ENCODE measurements at places on chromosomes 2 and 18. TPM values are rescaled to one million over a fixed set of nuclear protein-coding genes. Genes with fewer than 3 reads are reported as not detected.

Gene C2orf66
- not detected for total RNA-seq

Gene XIRP2
- 0.17 TPM for total RNA-seq

Gene REG3G
- not detected for total RNA-seq

Gene TMEM247
- not detected for total RNA-seq

Gene IL36B
- total RNA-seq = not detected

Gene CERKL
- not detected for total RNA-seq

DNA sequence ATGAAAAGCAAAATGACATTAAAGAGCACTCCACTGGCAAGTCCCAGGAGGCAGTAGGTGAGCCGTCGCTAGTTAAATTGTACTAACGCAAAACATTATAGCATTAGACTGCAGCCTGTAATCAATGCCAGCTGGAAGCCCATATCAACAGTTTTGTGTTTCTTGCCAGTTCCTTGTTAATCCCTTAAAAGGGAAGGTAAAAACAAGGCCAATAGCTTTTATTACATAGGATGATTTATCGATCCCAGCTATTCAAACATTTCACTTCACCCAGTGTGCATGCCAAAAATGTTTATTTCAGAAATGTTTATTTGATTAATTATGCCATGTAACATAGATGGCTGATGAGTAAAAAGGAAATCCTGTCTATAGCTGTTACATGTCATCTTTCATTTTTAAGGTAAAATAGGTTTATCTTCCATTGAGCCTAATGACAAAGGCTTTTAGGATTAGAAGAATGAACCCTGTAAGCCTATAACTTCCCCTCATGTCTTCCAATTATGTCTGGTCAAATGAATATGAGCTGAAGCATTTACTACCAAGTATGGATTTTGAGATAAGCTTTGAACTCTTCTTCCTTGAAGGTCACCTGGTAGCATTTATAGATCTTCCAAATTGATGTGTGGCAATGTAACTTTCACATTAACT, 591.2 kb downstream of the RNF144A start:
- no peak for DNase-seq

DNA sequence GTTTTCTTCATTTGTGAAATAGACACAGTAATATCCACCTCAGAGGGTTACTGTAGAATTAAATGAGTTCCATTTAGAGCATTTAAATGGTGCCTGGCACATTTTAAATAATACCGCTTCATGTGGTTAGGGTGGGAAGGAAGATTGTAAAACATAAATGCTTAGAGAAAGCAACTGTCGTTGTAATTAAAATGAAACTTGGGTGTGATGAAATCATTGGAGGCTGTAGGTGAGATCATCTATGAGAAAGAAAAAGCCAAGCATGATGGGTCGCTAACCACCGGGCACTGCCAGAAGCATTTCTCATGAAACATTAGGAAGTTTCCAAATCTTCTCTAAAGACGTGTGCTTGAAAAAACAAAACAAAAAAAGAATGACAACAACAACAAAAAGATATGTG, 8.2 kb upstream of the SLC39A10 start:
- DNase-seq = no peak

GRCh38 chr2:121804340-121804739, 48.9 kb downstream of the TSN start:
- peak; percentile 59 for DNase-seq

DNA sequence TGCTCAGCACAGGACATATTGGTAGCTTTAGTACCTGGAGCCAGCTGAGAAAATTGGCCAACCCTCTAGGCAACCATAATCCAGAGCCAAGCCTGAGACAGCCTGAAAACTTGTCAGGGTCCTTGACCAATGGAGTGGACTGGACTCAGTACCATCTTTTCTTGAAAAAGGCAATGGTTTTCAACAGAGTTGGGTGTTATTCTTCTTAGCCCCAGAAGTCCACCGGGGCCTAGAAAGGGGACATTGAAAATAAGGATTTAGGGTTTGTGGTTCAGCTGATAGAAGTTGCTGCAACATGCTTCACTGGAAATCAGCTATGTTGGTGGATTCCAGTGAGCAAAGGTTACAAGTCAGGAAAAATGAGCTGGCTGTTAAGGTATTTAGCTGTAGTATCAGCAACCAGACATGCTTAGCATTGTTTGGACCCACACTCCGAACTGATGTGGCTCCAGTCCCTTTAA, 22.1 kb upstream of the CNOT11 start:
- DNase-seq = no peak

DNA sequence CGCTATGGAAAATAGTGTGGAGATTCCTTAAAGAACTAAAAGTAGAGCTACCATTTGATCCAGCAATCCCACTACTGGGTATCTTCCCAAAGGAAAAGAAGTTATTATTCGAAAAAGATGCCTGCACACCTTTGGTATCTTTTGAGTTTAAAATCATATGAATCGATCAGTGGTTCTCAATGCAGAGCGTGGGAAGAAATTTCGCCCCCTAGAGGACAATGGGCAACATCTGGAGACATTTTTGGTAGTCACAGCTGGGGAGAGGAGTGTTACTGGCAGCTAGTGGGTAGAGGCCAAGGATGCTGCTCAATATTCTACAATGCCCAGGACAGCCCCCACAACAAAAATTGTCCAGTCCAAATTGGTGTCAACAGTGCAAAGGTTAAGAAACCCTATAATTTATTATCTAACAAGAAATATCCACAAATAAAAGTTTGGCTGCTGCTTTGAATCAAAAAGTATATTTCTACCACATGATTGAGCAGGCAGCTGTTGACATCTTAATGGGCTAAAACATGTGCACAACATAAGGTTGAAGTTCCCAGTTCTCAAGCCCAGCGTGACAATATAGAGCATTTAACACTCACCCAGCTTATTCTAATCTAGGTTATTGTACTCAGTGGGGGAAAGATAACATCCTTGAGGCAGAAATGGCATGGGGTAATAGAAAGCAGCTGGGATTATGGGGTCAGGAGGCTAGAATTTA, 425.7 kb downstream of the LRATD1 start:
- peak; percentile 74 for DNase-seq

GRCh38 chr18:58539659-58540380, 89.1 kb downstream of the ALPK2 start:
- DNase-seq = no peak

DNA sequence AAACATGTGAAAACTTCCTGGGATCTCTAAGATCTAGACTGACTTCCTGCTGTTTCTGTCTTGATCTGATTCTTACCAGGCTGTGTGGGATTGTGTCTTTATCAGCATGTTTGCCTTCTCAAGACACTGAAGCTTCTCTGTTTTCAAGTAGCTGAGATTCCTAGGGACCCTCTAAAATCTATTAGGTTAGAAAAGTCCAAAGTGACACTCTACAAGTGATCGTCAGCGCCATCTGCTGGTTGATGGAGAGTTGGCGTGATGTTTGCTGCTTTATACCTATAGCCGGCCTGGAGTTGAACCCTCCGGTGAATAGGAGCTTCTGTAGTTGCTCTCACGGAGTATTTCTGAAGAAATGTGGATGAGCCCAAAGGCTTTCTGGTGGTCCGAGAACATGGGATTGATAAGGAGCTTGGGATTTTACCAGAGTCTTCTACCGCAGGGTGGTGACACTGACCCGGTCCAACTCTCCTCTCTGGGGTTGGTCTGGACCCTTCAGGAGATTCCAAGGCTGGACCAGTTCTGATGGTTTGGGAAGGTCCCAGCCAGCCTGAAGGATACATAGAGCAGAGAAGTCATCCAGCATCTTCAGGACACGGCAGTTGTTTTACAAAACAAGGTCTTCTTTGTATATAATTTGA, 96.0 kb upstream of the TTC39C start:
- DNase-seq = peak; percentile 95

DNA sequence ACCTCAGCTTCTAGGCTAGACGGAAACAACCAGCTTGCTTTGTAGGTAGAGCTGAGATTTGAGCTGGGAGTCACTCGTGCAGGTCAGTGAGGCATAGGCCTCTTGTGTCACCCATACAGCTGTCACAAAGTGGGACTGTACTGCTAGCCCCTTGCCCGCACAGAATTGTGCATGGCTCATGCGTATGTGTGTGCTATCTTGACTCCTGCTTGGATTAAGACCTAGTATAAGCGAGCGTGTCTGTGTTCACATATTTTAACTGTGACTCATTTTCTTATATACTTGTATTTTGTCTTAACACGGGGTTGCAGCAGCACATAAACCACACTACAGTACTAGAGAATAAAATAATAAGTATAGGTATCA, 20.1 kb downstream of the CEP68 start:
- no peak for DNase-seq

GRCh38 chr18:61741881-61742454, 150.8 kb downstream of the RNF152 start:
- DNase-seq = no peak

GRCh38 chr2:146927080-146927711, 917.6 kb upstream of the ACVR2A start:
- peak; percentile 84 for DNase-seq

- DNase-seq = no peak
Measured at GRCh38 chr2:134669731-134670669, 48.8 kb downstream of the TMEM163 start.

- DNase-seq = peak; percentile 32
Measured at GRCh38 chr2:449246-450067, 161.6 kb upstream of the ALKAL2 start.

- no peak for DNase-seq
Measured at GRCh38 chr2:168699844-168700417, 102.5 kb upstream of the NOSTRIN start.

DNA sequence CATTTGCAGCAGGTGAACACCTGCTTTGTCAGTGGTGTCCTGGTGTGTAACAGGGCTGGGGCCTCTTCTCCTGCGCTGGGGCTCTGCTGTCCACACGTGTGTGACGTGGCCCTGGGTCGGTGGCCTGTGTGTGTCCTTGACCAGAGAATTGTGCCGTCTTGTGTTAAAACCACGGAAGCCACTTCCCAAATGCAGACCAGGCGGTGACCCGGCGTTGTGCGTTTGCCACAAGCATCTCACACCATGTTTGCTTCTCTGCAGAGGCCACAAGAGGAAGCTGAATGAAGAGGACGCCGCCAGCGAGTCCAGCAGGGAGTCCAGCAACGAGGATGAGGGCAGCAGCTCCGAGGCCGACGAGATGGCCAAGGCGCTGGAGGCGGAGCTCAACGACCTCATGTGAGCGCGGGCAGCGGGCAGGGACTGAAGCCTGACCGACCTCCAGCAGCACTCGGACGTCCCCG, 44.3 kb upstream of the KCNG2 start:
- no peak for DNase-seq

DNA sequence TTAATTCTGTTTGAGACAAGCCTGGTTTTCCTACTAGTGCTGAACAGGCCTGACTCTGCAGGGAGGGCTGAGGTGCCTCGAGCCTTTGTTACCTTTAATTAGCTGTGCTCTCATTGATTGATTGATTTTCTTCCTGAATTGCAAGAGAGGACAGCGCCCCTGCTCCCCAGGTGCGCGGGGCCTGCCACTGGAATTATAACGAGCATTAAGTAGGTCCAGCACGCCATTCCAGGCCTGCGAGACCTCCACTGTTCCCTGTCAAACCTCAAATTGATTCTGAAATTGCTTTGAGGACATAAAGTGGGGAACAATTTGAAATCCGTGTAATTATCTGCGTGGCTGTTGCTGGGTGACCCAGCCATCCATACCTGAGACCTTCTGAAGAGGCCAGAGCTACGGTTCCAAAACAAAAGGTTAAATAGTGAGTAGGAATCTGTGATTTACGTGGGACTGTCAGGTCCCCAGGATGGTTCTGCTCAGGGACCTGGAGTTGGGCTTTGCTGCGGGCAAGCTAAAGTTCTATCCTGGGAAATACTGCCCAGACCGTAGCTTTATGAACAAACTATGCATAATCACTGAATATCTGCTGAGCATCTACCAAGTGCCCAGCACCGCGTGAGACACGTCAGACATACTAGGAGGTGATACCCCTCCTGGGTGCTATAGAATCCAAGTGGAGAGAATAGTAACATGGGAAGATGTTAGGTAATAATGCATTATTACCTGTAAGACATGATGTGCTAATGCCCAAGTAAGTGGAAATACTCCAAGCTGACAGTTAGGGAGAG, 104.1 kb downstream of the ZBTB7C start:
- no peak for DNase-seq

- no peak for DNase-seq
Measured at GRCh38 chr18:21369146-21369545, 127.1 kb downstream of the GREB1L start.

GRCh38 chr2:60644951-60645350, 91.5 kb upstream of the BCL11A start:
- DNase-seq = no peak

GRCh38 chr2:235852526-235852920, 315.7 kb downstream of the GBX2 start:
- no peak for DNase-seq

- DNase-seq = no peak
Measured at GRCh38 chr18:24300703-24301102, 96.9 kb downstream of the OSBPL1A start.

- DNase-seq = no peak
Measured at GRCh38 chr2:144409241-144409640, 110.7 kb downstream of the ZEB2 start.

DNA sequence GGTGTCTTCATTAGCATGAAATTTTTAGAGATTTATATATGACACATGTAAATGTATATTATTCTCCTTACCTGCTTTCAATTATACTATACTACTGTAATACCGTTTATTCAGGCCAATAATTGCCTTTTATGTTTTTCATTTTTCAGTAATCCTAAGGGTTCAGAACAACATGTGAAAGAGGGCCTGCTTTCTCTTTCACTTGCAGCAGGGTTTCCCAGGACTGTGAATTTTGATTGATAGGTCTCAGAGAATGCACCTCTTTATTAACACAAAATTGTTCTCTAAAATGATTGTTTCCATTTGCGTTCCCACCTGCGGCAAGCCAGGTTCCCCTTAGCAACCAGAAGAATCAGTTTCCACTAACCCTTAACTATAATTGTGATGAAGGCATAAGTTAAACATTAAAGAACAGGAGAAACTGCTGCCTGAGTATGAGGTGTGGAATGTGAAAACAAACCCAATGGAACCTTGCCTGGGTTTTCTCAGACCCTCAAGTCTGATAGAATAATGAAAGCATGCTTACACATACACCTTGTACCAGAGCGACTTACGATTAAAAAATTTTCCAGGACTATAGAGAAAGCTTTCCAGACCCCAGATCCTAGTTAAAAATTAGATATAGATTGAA, 1591.2 kb upstream of the LRRTM1 start:
- no peak for DNase-seq

GRCh38 chr2:43751476-43751990, 22.3 kb upstream of the DYNC2LI1 start:
- DNase-seq = no peak

DNA sequence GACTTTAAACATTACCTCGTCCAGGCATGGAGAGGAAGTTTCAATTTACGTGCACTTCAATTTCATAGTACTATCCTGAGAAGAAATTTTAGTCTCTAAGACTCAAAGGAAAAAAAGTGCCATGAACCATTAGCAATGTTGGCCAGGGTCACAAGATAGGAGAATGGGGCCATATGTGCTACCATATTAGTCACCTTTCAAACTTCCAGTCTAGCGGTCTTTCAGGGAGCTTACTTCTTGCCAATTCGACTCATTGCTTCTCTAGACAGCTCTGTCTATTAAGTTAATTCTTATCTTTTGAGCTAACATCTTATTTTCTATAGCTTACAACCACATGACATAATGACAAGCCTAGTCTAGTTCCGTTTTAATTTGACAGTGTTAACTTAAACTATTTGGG, 129.1 kb downstream of the ANKRD44 start:
- DNase-seq = no peak
